ENCODE measurements at places on chromosomes 4 and X. TPM values are rescaled to one million over a fixed set of nuclear protein-coding genes. Genes with fewer than 3 reads are reported as not detected.

The ANXA10 gene
- total RNA-seq: not detected

The SYTL4 gene
- 25.7 TPM for total RNA-seq

The NWD2 gene
- 0.23 TPM for total RNA-seq

The RIPPLY1 gene
- not detected for total RNA-seq

The RGS12 gene
- 33.7 TPM for total RNA-seq

The XG gene
- 2.5 TPM for total RNA-seq

The MAGEA9B gene
- total RNA-seq: 11.2 TPM

- no peaks in the 10 kb centered on the region for H3K36me3 ChIP-seq
- no peaks in the 10 kb centered on the region for H3K27me3 ChIP-seq
- no peak overlapping the region for H3K4me3 ChIP-seq
- no peaks in the 10 kb centered on the region for H3K4me1 ChIP-seq
- H3K27ac ChIP-seq: no peak overlapping the region
Observed at GRCh38 chr4:56118055-56118454, 169.3 kb downstream of the CEP135 start.

DNA sequence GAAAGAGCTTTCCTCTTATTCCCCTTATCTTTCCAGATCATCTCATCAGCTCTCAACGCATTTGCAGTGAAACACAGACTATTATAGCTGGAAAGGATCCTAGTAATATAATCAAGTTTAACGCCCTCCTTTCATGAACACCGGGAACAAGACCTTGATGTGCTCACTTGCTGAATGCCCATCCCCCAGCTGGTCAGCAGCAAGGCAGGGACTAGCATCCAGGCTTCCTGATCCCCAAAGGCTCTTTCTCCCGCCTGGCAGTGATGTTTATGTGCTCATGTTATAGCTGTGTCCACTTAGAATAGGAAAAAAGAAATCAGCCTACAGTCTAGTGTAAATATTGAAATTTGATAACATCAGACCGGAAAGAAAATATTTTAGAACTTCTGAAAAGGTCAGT, 24.6 kb downstream of the GPC4 start:
- no peaks in the 10 kb centered on the region for H3K27me3 ChIP-seq
- DNase-seq: no peak
- H3K4me3 ChIP-seq: no peak overlapping the region
- no peak overlapping the region for H3K27ac ChIP-seq

- no peaks in the 10 kb centered on the region for H3K27me3 ChIP-seq
- H3K36me3 ChIP-seq: no peaks in the 10 kb centered on the region
- H3K4me3 ChIP-seq: no peak overlapping the region
- DNase-seq: no peak
- no peaks in the 10 kb centered on the region for H3K4me1 ChIP-seq
Observed at GRCh38 chrX:148466292-148466691, 34.1 kb upstream of the AFF2 start.

- peak; percentile 76 for DNase-seq
- no peak overlapping the region for H3K4me3 ChIP-seq
- no peaks in the 10 kb centered on the region for H3K36me3 ChIP-seq
- H3K4me1 ChIP-seq: no peaks in the 10 kb centered on the region
- no peaks in the 10 kb centered on the region for H3K27me3 ChIP-seq
Observed at GRCh38 chr4:82491251-82491960, 61.0 kb downstream of the ENOPH1 start.

DNA sequence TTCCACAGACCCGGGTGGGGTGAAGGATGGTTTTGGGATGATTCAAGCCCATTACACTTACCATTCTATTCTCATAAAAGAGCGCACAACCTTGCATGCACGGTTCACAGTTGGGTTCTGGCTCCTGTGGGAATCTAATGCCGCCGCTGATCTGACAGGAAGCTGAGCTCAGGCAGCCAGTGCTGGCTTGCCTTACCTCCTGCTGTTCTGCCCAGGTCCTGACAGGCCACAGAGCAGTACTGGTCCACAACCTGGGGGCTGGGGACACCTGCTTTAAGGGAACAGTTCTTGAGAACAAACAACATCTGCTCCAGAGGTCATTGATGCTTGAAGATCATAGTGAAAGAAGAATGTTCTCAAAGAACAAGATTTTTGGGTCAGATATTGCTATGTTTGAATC, 8.0 kb upstream of the HS3ST1 start:
- no peaks in the 10 kb centered on the region for H3K4me1 ChIP-seq
- DNase-seq: no peak
- H3K27ac ChIP-seq: no peak overlapping the region
- H3K36me3 ChIP-seq: no peaks in the 10 kb centered on the region

DNA sequence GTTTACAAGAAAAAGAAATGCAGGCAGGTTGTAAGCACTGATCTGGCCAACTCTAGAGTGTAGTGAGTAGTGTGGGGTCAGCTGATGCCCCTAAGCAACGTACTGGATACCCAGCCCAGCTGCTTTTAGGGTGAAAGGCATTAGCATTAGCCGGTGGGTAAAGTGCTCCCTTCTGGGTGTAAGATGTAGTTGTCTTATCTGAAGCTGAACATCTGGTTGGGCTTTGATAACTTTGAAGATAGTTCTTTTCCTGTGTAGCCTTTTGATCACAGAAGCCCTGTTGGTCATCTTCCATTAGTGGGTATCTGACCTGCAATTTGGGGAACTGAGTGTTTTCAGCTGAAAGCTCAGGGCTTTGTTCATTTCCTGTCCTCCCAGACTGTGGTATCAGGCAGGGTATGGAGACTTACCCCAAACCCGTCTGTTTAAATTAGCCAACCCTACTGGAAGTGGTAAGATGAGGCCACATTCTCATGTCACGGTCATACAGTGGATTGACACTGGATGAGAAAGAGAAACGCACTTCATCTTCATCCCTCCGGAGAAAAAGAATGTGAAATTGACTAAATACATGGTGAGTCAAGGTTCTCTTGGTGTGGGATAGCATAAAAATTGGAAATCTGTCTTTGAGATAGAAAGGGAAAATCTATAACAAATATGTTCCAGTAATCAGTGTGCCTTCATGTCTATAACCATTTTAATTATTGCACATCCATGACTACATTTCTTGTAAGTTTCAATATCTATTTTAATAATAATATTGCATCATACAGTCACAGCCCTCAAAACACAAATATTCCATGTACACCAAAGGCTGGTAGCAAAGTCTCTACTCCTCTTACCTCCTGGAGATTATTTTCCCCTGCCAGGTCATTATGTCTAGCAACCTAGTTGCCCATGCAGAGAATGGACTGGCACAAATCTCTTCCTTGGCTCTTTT, 8.7 kb downstream of the RHOH start:
- H3K27me3 ChIP-seq: no peaks in the 10 kb centered on the region
- no peak overlapping the region for H3K27ac ChIP-seq
- H3K36me3 ChIP-seq: no peaks in the 10 kb centered on the region
- no peak overlapping the region for H3K4me3 ChIP-seq
- no peaks in the 10 kb centered on the region for H3K4me1 ChIP-seq

DNA sequence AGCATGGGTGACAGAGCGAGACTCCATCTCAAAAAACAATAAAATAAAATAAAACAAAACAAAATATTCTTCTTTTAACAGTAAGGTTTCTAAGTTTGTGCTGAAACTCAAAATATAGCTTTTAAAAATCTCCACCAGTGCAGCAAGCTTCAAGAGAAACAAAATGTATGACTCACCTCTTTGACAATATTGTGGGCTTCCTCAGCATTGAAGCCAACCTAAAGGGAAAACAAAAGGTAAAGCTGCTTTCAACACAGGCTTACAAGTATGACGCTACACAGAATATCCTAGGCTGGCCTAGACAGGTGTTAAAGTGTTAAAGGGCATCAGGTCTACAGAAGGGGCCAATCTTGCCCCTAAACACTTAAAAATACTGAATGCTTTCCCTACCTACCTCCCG, 1.2 kb downstream of the DYNLT3 start:
- H3K27ac ChIP-seq: no peak overlapping the region
- no peaks in the 10 kb centered on the region for H3K27me3 ChIP-seq
- no peaks in the 10 kb centered on the region for H3K36me3 ChIP-seq
- DNase-seq: no peak

- no peaks in the 10 kb centered on the region for H3K36me3 ChIP-seq
- no peak overlapping the region for H3K4me3 ChIP-seq
- no peak for DNase-seq
- H3K4me1 ChIP-seq: no peaks in the 10 kb centered on the region
Observed at GRCh38 chr4:93878566-93878965, 50.0 kb downstream of the ATOH1 start.

DNA sequence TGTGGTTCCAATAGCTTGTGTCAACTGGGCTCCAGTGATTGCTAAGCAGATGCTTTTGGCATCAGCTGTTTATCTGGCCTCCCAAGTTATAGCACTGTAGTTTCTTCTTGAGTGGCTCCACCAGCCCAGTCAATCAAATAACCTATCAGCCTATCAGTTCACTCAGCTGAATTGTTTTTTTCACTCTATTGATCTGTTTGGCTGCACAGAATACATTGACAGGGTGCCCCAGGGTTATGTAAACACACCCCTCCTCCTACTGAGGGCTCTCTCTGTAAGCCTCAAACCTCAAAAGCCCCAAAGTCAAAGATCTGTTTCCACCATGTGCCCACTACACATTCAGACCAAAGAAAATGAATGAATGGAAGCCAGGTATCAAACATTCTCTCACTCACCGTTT, 214.0 kb downstream of the HS6ST2 start:
- H3K27ac ChIP-seq: no peak overlapping the region
- H3K4me1 ChIP-seq: no peaks in the 10 kb centered on the region
- no peaks in the 10 kb centered on the region for H3K36me3 ChIP-seq
- H3K4me3 ChIP-seq: no peak overlapping the region

DNA sequence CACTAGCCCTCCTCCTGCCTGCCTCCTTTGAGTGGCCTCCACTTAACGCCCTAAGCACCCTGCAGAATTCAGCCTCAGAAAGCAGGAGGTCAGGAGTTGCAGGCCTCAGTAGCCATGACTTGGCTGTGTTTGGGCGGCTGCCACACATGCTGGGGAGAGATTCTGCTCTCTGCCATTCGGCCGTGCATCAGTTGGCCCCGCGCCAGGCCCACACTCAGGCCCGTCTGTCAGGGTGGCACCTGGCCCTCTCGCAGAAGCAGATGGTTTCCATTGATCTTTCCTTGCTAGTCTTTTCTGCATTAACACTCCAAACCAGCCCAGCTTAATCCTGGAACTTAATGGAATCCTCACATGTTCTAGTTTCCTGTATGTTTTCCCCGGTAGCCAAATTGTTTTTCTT, 30.7 kb upstream of the ATP6AP2 start:
- no peaks in the 10 kb centered on the region for H3K4me1 ChIP-seq
- no peak for DNase-seq
- H3K4me3 ChIP-seq: no peak overlapping the region
- H3K27me3 ChIP-seq: no peaks in the 10 kb centered on the region
- H3K36me3 ChIP-seq: no peaks in the 10 kb centered on the region

DNA sequence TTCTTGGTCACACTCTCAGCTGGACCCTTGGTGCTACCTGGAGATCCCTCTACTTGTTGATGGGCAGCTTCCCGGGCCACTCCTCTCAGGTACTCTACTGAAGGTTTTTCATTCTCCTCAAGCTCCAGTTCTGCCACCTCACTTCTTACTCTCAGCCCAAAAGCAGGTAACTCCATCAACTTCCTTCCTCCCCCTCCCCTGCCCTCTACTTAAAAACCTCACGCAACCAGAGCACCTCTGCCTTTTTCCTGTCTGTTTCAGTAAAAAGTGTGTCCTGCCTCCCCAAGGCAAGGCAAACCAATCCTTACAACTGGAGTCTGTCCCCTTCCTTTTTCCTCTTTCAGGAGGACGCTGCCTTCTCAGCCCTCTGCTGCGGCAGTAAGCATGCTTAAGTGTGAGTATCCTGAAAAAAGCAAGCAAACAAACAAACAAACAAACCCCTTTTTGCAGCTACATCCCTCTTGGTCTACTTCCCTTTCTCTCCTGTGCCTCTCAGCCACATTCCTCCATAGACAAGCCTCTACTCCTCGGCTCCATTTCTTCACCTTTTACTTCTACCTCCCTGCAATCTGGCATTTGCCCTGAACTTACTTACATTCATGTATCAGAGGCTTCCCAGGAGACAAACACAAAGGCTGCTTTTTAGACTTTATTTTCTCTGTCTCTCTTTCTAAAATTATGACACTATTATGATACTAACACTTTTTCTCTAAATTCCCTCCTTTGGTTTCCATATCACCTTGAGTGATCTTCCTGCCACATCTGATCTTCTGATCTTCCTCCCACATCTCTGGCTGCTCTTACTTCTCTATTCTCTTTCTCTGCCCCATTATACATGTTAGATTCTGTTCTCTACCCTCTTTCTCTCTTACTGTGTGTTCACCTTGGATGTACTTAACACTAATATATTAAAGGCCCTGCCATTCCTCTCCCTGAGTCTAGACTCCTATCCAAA, 5.4 kb downstream of the ALPK1 start:
- no peak overlapping the region for H3K4me3 ChIP-seq
- DNase-seq: no peak
- no peaks in the 10 kb centered on the region for H3K4me1 ChIP-seq
- H3K36me3 ChIP-seq: no peaks in the 10 kb centered on the region
- H3K27me3 ChIP-seq: no peaks in the 10 kb centered on the region

DNA sequence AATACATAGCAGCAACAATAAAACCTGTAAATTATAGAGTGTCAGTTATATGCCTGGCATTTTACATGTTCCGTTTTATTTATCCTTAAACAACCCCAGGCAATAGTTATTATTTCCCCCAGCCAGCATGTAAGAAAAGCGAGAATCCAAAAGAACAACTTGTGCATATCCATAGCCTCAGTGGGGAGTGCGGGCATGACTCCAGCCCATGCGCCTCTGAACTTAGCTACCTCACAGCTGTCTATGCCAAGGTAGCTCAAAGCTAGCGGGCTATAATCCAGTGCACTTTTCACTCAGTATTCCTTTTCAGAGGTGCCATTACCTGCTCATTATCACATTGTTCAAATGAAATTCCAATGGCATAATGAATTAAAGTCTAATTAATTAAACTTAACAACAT, 257.3 kb upstream of the EDNRA start:
- no peak overlapping the region for H3K27ac ChIP-seq
- no peaks in the 10 kb centered on the region for H3K36me3 ChIP-seq
- no peaks in the 10 kb centered on the region for H3K27me3 ChIP-seq
- H3K4me1 ChIP-seq: no peaks in the 10 kb centered on the region
- peak; percentile 42 for DNase-seq
- H3K4me3 ChIP-seq: no peak overlapping the region

GRCh38 chr4:183798301-183799253, 106.5 kb upstream of the STOX2 start:
- peak overlapping the region; percentile 37 for H3K27ac ChIP-seq
- no peaks in the 10 kb centered on the region for H3K27me3 ChIP-seq
- H3K36me3 ChIP-seq: no peaks in the 10 kb centered on the region
- no peaks in the 10 kb centered on the region for H3K4me1 ChIP-seq
- H3K4me3 ChIP-seq: peak overlapping the region; percentile 34
- peak; percentile 46 for DNase-seq

DNA sequence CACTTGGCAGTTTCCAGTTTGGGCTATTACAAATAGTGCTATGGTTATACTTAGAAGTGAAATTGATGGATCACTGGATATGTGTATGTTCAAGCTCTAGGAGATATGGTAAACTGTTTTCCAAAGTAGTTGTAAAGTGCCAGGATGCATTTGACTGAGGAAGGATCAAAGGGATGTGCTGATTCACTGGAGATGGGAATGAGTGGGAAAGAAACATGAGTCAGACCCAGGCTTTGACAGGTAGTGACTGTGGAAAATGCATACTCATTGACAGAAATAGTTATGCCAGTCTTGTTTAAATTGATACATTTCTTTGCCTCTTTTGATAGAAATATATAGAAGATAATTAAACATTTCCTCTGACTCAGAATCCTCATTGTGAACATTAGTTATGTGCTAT, 77.9 kb downstream of the CEP135 start:
- no peak overlapping the region for H3K4me3 ChIP-seq
- no peak for DNase-seq
- H3K36me3 ChIP-seq: no peaks in the 10 kb centered on the region
- H3K4me1 ChIP-seq: no peaks in the 10 kb centered on the region

GRCh38 chrX:111170017-111170416, 74.0 kb downstream of the PAK3 start:
- no peak overlapping the region for H3K4me3 ChIP-seq
- H3K27ac ChIP-seq: no peak overlapping the region
- no peak for DNase-seq
- H3K27me3 ChIP-seq: no peaks in the 10 kb centered on the region
